ENCODE measurements at places on chromosomes 16 and 17.

DNA sequence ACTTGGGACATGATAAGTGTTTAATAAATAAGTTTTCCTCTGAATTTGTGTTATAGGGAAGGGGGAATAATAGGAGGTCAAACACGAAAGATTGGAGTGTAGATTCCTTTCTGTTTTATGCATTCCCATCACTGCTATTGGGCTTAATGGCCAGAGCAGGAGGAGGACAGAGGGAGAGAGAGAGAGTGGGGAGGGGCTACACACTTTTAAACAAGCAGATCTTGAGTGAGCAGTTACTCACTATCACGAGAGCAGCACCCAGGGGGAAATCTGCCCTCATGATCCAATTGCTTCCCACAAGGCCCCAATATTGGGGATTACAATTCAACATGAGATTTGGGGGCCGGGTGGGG is 505.0 kb downstream of the GRIN2A start:
- DNase-seq: no peak

GRCh38 chr16:75996491-75996890 is 270.2 kb upstream of the CPHXL start:
- DNase-seq: no peak

DNA sequence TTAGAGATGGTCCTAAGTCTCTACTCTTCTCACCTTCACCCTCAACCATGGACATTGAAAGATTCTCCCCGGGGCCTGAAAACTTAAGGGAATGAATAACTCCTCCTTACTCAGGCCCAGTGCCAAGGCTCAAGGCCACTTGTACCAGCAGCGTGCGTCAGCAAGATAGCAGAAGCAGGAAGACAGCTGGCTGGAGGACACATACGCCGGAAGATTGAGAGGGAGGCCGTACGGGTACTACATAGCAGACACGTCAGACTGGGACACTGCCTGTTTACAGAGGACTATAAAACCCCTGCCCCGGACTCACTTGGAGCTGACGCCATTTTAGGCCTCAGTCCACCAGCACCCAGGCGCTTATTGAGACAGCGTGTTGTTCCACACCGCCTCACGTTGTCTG is 75.8 kb upstream of the MED13 start:
- DNase-seq: no peak

GRCh38 chr16:797120-797420 is 3.5 kb downstream of the GNG13 start:
- DNase-seq: no peak

DNA sequence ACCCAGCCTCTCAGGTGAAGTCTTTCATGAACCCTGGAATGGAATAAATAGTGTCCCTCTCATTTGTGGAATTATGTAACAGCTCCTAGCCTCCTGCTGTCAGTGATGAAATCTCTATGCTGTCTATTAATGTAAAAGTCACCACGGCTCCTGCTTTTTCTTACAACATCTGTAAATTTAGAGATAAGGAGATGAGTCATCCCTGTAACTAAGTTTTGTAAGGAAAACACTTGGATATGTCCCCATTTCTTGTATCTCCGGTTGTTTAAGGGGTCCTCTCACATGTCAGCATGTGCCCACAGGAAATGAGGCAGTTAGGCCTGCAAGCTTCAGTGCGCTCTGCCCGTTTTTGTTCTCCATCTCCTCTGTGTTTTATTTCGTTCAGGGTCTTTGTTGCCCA is 2.8 kb upstream of the NAT9 start:
- DNase-seq: no peak

DNA sequence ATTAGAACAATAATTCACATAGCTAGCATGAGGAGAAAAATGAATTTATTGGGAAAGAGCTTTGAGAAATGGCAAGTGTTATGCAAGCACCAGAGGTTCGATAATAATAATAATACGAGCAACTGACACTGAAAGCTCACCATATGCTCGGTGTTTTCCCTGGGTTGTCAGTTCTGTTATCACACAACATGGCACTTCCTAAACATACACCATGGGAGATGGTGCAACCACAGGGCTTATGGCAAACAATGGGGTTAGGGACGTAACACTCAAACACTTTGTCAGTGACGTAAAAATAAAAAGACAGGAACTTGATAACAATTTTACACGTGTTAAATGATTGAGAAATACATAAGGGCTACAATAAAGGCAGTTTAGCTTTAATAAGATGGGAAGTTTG is 23.7 kb downstream of the OR1D5 start:
- no peak for DNase-seq

- no peak for DNase-seq
Measured at GRCh38 chr17:27991462-27991993, 50.9 kb upstream of the NLK start.

DNA sequence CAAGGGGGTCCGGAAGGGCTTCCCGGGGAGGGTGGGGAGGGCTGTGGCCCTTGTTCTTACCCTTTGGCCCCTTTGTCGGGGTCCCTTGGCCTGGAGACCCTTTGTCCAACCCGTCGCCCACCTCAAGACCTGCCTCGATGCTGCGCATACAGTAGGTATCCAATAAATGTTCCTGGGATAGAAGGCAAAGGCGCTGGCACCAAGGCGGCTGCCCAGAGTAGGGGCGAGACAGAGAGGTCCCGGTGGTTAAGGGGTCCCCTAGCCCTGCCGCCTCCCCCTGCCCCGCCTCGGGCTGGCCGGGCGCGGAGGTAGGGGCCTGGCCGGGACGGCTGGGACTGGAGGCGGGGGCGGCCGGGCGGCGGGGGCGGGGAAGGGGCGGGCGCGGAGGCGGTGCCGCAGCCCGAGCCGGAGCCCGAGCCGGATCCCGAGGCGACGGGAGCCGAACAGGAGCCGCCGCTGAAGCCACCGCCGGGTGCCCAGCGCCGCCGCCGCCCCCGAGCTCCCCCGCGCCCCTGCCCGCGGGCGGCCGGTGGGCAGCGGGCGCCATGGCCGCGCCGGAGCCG is at the start of gene NHERF2:
Gene NHERF2, plus strand, starts transcription at position 442 of the 563 bp plus-strand sequence. Its CDS starts 104 bp downstream, at position 546.
- DNase-seq: no peak

DNA sequence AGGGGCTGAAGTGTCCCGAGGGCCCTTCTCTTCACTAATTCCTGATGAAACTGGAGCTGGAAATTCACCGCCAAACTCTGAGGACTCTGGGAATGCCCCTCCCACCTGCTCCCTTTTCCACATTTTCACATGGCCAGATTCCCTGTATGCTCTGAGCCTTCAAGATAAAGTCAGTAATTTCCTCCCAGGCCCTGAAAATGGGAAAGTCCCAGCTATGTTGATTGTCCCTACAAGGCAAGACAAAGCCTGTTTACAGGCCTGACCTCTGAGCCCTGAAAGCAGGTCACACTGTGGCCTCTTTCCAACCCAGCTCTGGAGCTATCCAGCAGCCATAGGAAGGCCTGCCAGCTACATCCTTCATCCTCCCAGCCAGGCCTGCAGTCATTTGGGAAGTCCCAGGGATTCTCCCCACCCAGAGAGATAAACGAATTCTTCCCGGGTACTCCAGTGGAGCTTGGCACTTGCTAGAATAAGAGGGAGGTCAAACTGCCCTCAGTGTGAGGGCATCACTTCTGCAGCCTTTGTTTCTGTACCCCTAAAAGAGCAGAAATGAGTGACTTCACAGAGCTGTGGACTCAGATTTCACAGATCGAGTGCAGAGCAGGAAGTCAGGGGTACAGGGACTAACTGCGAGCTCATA is 19.6 kb upstream of the CCL2 start:
- DNase-seq: no peak

GRCh38 chr16:73179705-73180331 is 131.9 kb upstream of the ZFHX3 start:
- no peak for DNase-seq

DNA sequence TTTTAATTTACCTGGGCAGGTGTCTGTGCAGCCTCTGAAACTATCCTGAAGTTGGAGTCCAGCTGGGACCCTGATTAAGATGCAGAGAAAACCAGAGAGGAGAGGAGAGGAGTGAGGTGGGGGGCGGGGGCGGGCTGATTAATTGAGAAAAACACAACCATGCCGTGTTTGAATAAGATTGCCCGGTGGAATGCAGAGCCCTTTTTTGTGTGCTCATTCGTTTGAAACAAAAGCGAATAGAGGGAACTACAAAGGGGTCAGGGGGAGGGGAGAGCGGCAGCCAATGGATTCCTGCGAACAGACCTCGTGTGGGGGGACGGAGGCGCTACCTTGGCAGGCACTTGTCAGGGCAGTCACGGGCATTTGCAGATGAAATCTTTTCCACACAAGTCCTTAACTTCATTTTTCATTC is 355.8 kb downstream of the SOX9 start:
- DNase-seq: no peak

- DNase-seq: no peak
Measured at GRCh38 chr17:72527789-72528188, 407.0 kb downstream of the SOX9 start.

GRCh38 chr16:80610481-80611156 is 69.8 kb downstream of the DYNLRB2 start:
- DNase-seq: no peak
